T-helper 2 cell treated with Interferon-gamma antibody and Interleukin-4, amounts not matched to agents 5 μg/mL and 100 μg/mL, for 36 hours (primary cell): ENCODE measurements at places on chromosomes 12 and 14.
A peak's percentile ranks its signal among the peaks of the same experiment; 100 is the strongest.

GRCh38 chr14:90890322-90891020, 74.2 kb upstream of the TTC7B start:
- H3K27ac ChIP-seq, result no peak overlapping the region
- no peaks in the 10 kb centered on the region for H3K27me3 ChIP-seq
- H3K4me3 ChIP-seq, result no peak overlapping the region
- peaks cover 42% of the 10 kb centered on the region for H3K36me3 ChIP-seq
- peaks cover 1% of the 10 kb centered on the region for H3K4me1 ChIP-seq
- DNase-seq, result no peak

- no peak overlapping the region for H3K27ac ChIP-seq
- no peaks in the 10 kb centered on the region for H3K36me3 ChIP-seq
- no peak for DNase-seq
- no peak overlapping the region for H3K4me3 ChIP-seq
- peaks cover 19% of the 10 kb centered on the region for H3K27me3 ChIP-seq
These were observed 15.3 kb upstream of the EML1 start for GRCh38 chr14:99777951-99778350.

- DNase-seq, result no peak
- H3K4me3 ChIP-seq, result no peak overlapping the region
- H3K4me1 ChIP-seq, result no peaks in the 10 kb centered on the region
- H3K36me3 ChIP-seq, result no peaks in the 10 kb centered on the region
- H3K27me3 ChIP-seq, result no peaks in the 10 kb centered on the region
- H3K27ac ChIP-seq, result no peak overlapping the region
These were observed 990.2 kb downstream of the GALC start for GRCh38 chr14:87002776-87003175.

GRCh38 chr12:108693751-108694150, 37.6 kb downstream of the CORO1C start:
- no peak for DNase-seq
- peak overlapping the region; percentile 56 for H3K4me3 ChIP-seq
- H3K27ac ChIP-seq, result peak overlapping the region; percentile 71
- H3K4me1 ChIP-seq, result peaks cover 70% of the 10 kb centered on the region

GRCh38 chr14:104342435-104343293, 204.3 kb downstream of the KIF26A start:
- no peak overlapping the region for H3K4me3 ChIP-seq
- H3K4me1 ChIP-seq, result no peaks in the 10 kb centered on the region
- no peak for DNase-seq

DNA sequence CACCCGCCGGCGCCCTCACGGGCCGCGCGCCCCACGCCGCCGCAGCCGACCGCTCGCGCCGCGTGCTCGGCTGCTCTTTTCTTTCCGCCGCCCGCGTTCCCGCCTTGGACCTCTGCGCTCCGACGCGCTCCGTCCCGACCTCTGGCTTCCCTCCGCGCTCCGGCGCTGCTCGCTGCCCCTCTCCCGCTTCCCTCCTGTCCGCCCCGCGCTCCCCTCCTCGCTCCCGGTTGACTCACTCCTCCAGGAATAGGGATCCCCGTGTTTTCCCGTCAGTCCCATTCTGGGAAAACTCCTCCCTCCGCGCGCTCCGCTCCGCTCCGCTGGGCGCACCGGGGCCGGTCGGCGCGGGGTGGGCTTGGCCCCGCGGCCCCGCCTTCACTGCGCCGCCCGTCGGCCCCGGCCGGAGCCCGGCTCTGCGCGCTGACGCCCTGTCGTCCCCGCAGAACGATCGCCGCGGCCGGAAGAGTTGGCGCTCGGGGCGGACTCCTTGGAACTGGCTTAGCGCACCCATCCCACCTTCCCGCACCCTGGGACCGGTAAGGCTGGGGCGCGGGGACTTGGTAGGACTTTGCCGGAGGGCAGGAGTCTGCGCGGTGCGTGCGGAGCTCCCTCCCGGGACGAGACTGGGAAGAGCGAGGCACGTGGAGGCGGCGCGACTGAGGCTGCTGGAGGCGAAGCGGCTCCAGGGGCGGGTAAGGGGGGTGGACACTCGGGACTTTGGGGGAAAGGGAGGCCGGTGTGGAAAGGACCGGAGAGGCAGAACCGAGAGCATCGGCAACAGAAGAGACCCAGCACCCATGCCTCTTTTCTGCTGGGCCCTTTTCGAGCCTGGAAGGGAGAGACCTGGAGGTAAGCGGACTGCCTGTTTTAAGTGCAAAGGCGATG, 550 bp downstream of the TEAD4 start:
- peaks cover 3% of the 10 kb centered on the region for H3K36me3 ChIP-seq
- H3K4me1 ChIP-seq, result peaks cover 14% of the 10 kb centered on the region
- H3K27me3 ChIP-seq, result peaks cover 50% of the 10 kb centered on the region
- H3K27ac ChIP-seq, result no peak overlapping the region
- peak; percentile 17 for DNase-seq

DNA sequence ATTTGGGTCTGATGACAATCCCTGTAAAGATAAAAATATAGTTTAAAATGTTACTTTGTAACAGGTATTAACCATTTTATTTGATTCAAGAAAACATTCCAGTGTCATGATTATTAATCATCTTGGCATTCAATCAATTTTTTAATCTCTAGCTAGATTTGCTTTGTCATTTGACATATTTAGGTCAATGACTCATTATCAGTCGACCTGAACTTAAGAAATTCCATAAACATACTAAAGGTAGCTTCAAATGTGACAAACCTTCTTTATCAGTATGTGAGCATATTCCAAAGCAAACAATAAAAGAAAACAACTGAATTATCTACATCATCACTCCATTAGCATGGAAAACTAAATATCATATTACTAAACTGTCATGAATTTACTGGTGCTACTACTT, 50.8 kb upstream of the CDKL1 start:
- no peak overlapping the region for H3K4me3 ChIP-seq
- no peaks in the 10 kb centered on the region for H3K4me1 ChIP-seq
- peaks cover 10% of the 10 kb centered on the region for H3K36me3 ChIP-seq
- H3K27ac ChIP-seq, result no peak overlapping the region

DNA sequence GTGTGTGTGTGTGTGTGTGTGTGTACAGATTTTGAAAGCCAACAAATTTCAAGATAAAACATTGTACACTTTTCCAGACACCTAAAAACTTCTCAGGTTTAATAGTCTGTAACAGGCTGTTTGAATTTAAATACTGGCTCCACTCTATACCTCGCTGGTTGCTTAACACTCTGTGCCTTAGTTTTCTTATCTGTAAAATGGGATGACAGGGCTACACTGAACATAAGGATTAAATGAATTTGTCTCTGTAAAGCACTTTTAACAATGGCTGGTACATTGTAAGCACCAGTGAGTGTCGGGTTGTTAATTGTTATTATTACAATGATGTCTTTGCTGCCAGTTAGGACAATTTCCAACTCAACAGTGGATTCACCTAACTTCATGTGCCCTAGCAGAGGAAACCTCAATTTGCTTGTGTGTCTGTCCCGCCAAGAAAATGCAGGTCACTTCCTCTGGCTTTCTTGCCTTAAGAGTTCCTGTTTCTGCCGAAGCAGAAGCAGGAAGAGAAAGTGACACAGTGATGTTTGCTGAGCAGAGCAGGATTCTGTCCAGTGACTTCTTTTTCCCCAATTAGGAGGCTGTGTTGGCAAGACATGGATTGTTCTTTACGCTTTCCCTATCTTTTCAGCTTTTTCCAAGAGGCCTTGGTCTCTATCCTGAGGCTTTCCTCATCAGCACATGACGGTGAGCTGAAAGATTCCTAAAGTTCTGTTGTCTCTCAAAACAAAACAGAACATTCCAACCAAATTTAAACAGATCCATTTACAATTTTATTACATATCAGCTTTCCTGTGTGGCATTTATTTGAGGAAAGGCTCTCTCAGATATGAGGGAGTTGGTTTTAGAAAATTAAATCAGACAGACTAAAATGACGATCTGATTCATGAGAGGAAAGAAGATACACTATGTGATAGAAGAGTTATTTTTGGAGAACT, 154.1 kb upstream of the ATP2B1 start:
- no peak for DNase-seq
- H3K27ac ChIP-seq, result peak overlapping the region; percentile 97
- peak overlapping the region; percentile 83 for H3K4me3 ChIP-seq
- no peaks in the 10 kb centered on the region for H3K27me3 ChIP-seq
- peaks cover 43% of the 10 kb centered on the region for H3K4me1 ChIP-seq
- H3K36me3 ChIP-seq, result peaks cover 11% of the 10 kb centered on the region

DNA sequence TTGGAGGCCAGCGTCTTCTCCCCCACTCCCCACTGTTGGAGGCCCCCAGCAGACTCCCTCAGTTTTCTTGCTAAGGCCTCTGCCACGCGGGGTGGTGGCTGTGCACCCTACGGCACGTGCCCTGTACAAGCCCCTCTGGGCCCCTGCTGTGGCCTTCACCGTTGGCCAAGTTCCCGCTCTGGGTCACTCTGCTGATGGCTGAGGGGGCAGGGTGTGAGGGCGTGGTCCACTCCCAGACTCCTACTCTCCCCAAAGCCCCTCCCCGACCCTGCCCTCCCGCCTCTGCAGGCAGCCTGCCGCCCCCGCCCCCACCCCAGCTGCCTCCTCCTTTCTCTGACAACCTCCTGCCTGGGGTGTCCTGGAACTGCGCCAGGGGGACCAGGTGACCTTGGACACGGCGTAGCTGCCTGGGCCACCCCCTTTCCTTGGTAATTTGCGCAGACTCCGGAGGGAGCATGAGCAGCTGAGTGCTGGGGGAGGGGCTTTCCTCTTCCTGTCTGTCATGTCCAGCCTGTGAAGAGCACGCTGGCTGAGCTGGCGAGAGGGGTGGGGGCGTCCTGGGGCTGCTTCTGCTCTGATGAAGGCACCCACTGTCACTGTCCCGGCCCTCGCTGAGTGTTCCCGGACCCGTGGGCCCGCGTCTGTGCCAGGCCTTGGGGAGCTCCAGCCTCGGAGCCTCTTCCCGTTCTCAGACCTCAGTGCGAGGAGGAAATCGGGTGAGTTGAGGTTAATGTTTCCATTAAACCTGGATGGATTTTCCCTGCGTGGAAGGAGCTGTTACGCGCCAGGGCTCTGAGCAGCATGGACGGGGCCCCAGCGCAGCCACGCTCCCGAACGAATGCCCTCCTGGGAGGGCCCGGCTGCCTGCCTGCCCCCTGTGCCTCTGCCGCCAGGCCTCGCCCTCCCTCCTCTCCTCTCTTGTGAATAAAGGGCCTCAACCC, 85.0 kb downstream of the KIF26A start:
- H3K36me3 ChIP-seq, result peaks cover 3% of the 10 kb centered on the region
- H3K4me1 ChIP-seq, result peaks cover 6% of the 10 kb centered on the region
- no peak for DNase-seq

DNA sequence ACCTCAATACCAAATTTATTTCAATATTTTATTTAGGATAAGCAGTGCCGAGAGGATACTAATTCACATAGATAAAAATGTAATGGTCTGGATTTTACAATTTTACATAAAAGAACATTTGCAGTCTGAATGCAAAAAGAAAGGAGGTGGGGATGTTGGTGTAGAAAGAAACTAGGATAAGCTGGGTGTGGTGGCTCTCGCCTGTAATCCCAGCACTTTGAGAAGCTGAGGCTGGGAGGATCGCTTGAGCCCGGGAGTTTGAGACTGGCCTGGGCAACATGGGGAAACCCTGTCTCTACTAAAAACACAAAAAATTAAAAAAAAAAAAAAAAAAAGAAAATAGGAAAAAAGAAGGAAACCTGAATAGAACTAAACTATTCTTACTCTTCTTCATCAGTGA, 16.9 kb downstream of the SYCP3 start:
- peaks cover 2% of the 10 kb centered on the region for H3K36me3 ChIP-seq
- DNase-seq, result no peak
- H3K27me3 ChIP-seq, result no peaks in the 10 kb centered on the region
- no peak overlapping the region for H3K27ac ChIP-seq
- H3K4me3 ChIP-seq, result no peak overlapping the region

DNA sequence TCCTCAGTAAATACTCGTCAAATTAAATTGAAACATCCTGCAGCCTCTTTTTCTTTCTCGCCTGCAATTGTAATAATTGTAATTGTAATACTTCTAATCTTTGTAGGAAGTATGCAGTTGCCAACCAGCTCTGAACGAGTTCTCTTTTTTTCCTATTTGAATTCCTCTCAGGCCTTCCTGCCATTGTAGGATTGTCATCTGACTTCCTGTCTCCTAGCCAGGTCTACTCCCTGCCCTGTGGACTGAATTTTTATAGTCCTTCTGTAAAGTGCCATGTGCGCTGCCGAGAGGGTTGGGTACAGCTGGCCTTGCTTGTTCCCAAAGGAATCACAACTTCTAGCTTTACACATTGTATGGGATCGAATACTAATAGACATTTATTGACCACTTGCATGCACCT, 183.3 kb downstream of the SSPN start:
- no peak overlapping the region for H3K27ac ChIP-seq
- H3K27me3 ChIP-seq, result no peaks in the 10 kb centered on the region
- no peak overlapping the region for H3K4me3 ChIP-seq
- no peak for DNase-seq

DNA sequence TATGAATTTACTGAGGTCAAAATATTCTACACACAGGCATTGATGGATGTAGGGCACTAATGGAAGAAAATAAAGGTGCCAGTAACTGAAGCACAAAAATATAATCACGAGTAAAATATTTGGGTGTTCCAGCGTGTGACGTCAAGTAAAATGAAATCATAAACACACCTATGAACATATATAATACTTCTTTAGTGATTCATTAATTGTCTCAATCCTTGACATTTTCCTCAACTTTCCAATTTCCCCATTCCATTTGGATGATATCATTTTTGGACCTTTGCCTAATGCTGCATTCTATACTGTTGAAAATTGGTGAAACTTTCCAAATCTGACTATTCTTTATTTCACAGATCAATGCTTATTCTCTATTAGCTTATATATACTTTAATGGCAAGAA, 649.3 kb downstream of the GALC start:
- no peaks in the 10 kb centered on the region for H3K36me3 ChIP-seq
- no peaks in the 10 kb centered on the region for H3K4me1 ChIP-seq
- no peak for DNase-seq
- no peak overlapping the region for H3K27ac ChIP-seq
- H3K27me3 ChIP-seq, result no peaks in the 10 kb centered on the region

DNA sequence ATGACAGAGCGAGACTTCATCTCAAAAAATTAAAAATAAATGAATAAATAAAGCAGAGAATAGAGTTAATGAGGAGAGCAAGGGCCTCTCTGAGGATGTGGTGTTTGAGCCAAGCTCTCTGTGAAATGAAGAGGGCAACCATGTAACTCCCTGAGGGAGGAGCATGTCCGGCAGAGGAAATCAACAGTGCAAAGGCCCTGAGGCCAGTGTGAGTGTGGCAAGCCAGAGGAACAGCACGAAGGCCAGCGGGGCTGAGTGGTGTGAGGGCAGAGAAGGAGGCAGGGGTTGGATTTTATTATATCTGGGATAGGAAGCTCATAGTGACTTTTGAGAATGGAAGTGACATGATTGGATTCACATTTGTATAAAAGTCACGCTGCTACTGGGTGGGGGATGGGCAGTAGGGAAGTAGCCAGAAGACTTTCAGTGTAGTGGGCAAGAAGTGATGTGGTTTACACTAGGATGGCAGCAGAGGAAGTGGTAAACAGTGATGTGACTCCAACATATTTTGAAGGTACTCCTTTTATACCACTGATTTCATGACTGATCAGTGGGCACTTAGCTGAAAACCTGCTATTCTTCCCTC, 10.3 kb upstream of the LRP1-AS start:
- no peak overlapping the region for H3K27ac ChIP-seq
- H3K4me1 ChIP-seq, result peaks cover 7% of the 10 kb centered on the region
- no peaks in the 10 kb centered on the region for H3K27me3 ChIP-seq
- no peak for DNase-seq
- H3K36me3 ChIP-seq, result no peaks in the 10 kb centered on the region

- peaks cover 3% of the 10 kb centered on the region for H3K4me1 ChIP-seq
- H3K36me3 ChIP-seq, result no peaks in the 10 kb centered on the region
- H3K27ac ChIP-seq, result no peak overlapping the region
- no peak overlapping the region for H3K4me3 ChIP-seq
- no peak for DNase-seq
- peaks cover 8% of the 10 kb centered on the region for H3K27me3 ChIP-seq
These were observed 205.0 kb upstream of the CDKN3 start for GRCh38 chr14:54191846-54192245.

GRCh38 chr12:38984388-38984787, 79.0 kb upstream of the CPNE8 start:
- no peak overlapping the region for H3K4me3 ChIP-seq
- no peaks in the 10 kb centered on the region for H3K4me1 ChIP-seq
- H3K27me3 ChIP-seq, result no peaks in the 10 kb centered on the region
